ENCODE measurements at places on chromosomes 2 and 18.

DNA sequence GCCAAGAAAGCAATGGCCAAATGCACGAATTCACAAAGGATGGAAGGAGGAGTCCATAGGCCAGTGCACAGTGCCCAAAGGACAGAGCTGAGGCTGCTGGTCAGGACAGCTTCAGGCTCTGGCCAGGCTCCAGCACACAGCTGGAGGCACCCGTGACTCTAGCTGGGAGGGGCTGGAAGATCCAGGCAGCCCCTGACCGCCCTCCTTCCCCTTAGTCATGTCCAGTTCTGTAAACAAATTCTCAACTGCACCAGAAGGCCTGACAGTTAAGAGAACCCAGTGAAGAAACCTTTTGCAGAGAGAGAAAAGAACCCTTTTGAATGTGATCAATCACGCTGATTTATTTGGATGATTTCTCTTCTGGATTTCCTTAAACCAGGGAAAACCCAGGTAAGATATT is 7.7 kb upstream of the YWHAQ start:
- no peak for DNase-seq

GRCh38 chr2:206968134-206969086 is 29.1 kb downstream of the CPO start:
- no peak for DNase-seq

DNA sequence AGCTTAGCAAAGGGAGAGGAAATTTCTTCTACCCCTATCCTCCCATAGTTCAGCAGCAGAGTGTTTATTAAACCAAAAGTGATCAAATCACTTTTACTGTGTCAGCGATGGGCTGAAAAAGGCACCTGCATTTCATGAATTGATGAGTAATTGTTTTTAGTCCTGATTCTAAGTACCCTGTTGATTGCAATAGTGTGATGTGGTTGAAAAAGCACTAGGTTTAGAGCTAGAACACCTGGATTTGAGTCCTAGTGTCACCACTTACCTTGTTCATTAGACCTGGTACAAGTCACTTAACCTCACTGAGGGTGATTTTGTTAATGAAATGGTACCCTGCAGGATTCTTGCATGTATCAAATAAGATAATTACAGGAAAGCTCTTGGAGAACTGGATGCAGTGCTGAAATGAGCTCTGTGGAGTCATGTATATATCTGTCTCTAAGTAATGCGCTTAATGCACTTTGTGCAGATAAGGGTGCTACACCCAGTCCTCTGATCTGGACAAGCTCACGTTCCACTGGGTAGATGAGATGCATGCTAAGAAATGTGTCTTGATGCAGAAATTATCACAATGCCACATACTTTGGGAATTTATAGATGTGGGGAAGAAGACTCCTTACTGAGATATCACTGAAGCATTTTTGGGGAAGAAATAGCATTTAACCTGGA is 289.6 kb downstream of the PARD3B start:
- DNase-seq = no peak

GRCh38 chr2:43759195-43759594 is 14.6 kb upstream of the DYNC2LI1 start:
- no peak for DNase-seq

DNA sequence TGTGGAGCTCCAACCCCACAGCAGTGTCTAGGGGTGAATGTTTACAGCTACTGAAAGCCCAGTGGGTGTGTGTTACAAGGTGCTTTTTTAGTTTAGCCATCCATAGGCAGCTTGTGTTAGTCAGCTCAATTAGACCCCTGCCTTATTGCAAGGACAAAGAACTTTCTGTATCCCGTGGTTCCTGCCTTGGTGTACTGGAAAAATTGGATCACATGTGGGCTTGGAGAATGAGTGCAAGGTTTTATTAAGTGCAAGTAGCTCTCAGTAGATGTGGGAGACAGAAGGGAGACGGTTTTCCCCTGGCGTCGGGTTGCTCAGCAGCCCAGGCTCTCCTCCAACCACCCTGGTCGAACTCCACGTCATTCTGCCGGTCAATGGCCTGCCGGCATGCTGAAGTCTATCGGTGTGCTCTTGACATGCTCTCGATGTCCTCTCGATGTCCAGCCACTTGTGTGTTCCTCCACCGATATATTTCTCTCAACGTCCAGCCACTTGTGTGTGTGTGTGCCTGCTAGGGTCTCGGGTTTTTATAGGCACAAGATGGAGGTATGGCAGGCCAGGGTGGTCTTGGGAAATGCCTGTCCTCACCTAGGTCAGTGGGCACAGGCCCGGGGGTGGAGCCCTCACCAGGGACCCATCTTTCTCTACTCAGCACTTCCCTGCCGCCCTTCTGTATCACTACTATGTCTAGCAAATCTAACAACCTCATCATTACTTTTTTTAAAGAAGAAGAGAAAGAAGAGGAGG is 13.8 kb downstream of the FANCL start:
- DNase-seq = no peak

DNA sequence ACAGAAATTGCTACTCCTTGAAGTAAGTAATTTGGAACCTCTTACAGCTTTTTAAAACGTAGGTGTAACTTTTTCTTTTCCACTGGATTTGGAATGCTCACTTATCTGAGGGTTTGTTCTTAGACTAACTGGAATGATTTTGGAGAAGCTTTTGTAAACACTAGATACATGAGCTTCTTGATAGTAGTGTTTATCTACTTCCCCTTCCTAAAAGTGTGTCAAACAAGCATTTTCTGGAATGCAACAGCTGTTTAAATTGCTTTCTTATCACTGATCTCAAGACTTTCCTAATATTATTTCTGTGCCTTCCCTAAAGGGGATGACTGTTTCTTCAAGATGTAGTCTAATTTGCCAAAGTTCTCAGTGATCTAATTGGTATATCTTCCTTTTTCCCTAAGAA is 282.6 kb downstream of the CCDC178 start:
- DNase-seq = no peak

GRCh38 chr2:99679518-99679917 is 189.7 kb upstream of the REV1 start:
- DNase-seq = no peak
